Activated T-cell treated with anti-CD3 and anti-CD28 coated beads, Interleukin-2, amount 50 U/mL, for 72 hours (primary cell): ENCODE measurements at places on chromosomes 6 and 20. TPM values are rescaled to one million over a fixed set of nuclear protein-coding genes. Genes with fewer than 3 reads are reported as not detected.

Gene TRAPPC3L
- not detected for total RNA-seq

Gene CGAS
- total RNA-seq = 20.7 TPM

GRCh38 chr20:31845300-31845863 is at the start of gene FOXS1:
TSS of gene FOXS1 (minus strand) at chr20:31845604. CDS start at chr20:31845542, 62 bp downstream.
- DNase-seq = no peak

DNA sequence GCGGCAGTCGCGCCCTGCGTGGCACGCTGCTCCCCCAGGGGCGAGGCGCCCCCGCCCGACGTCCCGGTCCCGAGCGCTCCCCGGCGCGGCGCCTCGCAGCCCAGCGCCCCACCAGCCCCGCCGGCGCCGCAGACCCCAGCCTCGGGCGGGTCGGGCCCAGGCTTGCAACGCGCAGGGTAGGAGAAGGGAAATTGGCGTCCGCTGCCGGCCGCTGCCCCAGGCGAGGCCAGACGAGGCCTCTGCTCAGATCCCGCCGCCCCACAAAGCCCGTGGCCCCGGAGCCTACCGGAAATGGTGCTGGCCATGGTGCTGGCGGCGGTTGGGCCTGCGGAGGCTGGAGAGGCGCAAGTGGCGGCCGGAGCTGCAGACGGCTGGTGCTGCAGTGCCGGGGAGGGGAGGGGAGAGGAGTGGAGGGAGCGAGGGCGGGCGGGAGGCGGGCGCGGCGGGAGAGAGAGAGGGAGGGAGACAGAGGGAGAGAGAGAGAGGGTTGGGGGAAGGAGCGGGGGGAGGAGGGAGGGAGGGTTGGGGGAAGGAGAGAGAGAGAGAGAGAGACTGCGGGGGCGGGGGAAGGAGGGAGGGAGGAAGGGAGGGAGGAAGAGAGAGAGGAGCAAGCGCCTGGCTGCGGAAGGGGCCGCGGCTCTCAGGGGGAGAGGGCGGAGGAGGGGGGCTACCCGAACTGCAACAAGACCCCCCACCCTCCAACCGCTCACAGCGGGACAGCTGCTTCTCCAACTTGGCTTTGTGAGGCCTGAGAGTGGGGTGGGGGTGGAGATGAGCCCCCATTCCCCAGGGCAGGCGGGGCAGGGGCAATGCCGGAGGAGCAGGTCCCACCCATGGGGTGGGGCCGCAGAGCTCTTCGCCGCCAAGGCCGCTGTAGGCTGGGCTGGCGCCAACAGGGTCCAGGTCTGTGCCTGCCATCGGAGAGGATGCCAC is at the start of gene STMN3:
Gene STMN3 (minus strand): TSS at position 384 of the 933 bp plus-strand sequence. CDS start 79 bp downstream, at position 305.
- DNase-seq = peak; percentile 82

DNA sequence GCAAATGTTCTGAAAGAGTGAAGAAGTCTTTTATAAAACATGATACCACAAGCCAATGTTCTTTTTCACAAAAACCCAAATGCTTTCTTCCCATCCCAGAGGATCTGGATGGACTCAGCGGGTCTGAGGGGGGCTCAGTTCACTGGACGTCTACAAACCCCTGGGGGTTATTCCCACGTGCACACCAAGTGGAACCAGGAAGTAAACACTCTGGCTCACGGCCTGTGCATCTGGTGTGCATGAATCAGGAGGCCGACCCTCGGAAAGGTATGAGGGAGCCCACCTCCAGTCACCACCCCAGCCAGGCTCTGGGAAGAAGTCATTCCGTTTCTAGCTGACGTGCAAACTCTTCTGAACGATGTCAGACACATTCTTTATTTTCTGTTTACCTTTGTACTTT is 252.2 kb downstream of the DLL1 start:
- no peak for DNase-seq

Gene RCAN2
- total RNA-seq = 7.4 TPM

DNA sequence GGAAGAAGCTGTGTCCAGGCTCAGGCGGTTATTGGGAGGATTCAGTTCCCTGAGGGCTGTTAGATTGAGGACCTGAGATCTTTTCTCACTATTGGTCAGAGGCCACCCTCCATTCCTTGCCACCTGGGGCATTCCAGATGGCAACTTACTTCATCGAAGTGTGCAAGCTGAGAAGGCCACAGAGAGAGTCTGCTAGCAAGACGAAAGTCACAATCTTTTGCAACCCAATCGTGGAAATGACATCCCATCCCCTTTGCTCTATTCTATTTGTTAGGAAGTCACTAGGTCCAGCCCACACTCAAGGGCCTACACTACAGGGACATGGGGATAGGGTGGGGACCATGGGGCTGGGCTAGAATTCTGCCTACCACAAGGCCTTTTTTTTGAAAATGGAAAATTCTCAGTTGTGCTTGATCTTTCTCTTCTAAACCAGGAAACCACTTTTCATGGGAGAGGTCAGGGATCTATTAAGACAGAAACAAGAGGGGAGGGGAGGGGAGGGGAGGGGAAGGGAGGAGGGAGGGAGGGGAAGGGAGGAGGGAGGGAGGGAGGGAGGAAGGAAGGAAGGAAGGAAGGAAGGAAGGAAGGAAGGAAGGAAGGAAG is 217.2 kb downstream of the BCAS1 start:
- DNase-seq = no peak

GRCh38 chr20:50071039-50071888 is 41.7 kb downstream of the UBE2V1 start:
- peak; percentile 92 for DNase-seq

DNA sequence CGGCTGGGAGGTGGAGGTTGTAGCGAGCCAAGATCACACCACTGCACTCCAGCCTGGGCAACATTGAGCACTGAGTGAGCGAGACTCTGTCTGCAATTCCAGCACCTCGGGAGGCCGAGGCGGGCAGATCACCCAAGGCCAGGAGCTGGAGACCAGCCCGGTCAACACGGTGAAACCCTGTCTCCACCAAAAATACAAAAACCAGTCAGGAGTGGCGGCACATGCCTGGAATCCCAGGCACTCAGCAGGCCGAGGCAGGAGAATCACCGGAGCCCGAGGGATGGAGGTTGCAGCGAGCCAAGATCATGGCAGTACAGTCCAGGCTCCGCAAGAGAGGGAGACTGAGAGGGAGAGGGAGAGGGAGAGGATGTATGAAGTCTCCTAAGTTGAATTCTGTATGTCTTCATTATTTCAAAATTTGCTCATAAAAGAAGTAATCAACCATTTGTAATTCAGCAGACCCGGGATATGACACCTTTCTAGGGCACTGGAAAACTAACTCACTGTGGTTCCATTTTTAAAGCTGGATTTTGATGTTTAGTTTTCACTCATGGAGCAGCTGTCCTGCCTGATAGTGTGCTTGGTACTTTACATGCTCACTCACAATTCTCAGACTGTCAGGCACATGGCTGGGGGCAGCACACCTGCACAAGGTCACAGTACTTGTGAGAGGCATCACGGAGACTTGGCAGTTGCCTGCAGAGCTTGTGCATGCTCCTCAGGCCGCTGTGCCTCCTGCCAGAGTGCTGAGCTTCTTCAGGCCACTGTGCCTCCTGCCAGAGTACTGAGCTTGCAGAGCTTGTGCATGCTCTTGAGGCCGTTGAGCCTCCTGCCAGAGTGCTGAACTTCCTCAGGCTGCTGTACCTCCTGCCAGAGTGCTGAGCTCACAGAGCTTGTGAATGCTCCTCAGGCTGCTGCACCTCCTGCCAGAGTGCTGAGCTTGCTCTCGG is 106.2 kb downstream of the ERMARD start:
- DNase-seq = no peak

Gene TMEM151B
- total RNA-seq = 0.25 TPM

DNA sequence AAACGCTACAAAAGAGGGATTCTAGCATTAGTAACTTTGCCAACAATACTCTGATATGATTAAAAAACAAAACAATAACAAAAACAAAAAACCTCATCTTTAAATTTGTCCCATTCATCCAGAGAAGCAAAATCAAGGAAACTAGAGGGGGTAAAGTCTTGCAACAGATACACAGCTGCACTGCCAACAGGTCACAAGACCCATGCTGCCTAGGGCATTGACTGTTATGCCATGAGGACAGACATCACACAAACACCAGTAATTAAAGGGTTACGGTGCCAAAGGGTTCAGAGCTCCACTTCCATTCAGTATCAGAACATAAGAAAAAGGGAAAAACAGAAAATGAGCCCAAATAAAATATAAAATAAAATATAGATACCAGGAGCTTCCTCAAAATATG is 1.6 kb downstream of the TBC1D20 start:
- no peak for DNase-seq

DNA sequence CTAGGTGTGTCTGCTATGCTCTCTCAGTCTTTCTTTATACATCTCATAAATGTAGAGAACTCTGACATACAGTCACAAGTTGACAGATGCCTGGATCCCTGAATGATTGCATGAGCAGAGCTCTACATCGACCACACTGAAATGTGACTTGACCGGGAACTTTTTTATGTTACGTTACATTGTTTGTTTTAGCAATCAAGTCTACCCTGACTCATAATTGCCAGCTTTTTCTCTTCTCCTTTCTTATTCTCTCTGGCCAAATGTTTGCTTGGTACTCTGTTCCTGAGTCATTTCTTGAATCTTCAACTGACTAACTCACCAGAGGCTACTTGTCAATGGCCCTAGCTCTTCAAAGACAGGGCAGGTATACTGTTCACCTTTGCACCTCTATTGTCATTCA is 213.6 kb upstream of the DTNBP1 start:
- DNase-seq = peak; percentile 50

GRCh38 chr6:87912102-87912501 is 135.5 kb upstream of the SPACA1 start:
- DNase-seq = no peak

GRCh38 chr6:3068329-3069214 is at the start of gene RIPK1:
TSS of gene RIPK1 (plus strand) at chr6:3068494. CDS start at chr6:3076824, 8,330 bp downstream.
- peak; percentile 99 for DNase-seq

Gene RRAGD
- 11.8 TPM for total RNA-seq
